Stimulated activated naive CD8-positive, alpha-beta T cell treated with anti-CD3 and anti-CD28 coated beads, Interleukin-15, amount 100 ng/mL, for 72 hours (primary cell): ENCODE measurements at places on chromosomes 1 and 21.

- DNase-seq, result no peak
Measured at GRCh38 chr1:106249365-106249764, 807.1 kb upstream of the PRMT6 start.

- DNase-seq, result no peak
Measured at GRCh38 chr1:27609210-27609555, 5.2 kb upstream of the AHDC1 start.

DNA sequence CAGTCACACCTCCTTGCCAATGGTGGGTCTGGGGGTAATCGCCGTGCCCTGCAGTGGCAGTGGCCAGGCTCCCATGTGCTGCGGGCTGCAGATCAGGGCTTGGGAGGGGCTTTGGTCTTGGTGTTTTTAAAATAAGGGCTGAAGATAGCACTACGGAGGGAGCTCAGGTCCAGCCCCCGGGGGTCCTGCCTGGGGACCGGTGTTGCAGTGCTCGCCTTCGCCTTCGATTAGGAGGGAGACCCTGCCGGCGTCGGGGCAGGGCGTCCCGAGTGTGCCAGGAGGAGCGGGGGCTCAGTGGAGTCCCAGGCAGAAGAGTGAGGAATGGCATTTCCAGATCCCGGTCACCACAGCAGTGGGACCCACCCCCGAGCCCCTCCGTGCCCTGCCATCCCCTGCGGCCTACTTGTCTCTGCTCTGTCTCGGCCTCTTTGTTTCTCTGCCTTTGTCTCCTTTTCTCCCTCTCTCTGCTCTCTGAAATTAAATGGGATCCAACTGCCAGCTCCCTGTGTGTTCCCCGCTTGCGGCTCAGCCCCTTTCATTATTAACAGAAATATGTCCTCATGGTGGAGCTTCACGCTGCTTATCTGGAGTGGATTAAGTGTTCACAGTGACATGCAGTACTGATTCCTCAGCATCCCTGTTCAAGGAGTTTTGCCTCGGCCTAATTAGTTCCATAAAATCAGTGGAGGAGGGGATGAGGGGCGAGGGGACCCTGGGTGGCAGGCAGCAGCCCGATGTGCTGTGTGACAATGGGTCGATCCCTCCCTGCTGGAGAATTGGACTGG is 44.4 kb downstream of the DMRTB1 start:
- no peak for DNase-seq

DNA sequence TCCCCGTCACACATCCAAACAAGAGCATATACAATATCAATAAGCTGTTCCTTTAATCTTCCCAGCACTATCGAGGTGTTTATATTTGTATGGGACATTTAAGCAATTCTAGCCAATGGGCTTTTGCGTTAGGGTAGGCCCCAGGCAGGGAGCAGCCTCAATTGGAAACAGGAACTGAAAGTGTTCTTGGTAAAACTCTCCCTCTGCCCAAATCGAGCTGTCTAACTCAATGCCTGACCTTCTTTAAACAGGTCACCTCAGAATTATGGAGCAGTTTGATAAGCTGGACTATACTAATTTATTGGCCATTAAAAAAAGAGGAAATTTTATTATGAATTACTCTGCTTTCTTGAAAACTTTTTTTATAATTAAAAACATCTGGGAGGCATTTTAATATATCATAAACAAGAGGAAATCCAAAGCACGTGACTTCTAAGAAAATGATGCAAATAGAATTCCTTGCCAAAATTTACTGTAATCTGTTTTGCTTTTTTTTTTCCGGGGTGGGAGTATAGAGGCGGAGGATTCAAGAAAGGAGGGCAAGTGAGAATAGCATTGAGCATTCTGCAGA is 498.1 kb downstream of the LMO4 start:
- DNase-seq, result peak; percentile 10

GRCh38 chr1:183487674-183488442 is 15.6 kb downstream of the SMG7 start:
- DNase-seq, result no peak

DNA sequence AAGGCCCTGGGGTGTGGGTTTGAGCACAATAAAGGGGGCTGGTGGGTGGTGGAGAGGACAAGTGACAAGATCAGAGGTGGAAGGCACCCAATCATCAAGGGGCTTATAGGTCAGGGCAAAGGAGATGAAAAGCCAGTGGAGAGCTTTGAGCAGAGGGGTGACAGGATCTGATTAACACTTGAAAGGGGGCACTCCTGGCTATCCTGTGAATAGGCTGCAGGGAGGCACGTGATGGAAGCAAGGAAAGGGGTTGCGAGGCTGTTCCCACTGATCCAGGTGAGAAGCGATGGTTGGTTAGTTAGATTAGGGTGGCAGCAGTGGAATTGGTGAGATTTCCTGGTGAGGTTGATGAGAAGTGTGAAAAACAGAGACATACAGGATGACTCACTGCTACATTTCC is 80.6 kb downstream of the WLS start:
- DNase-seq, result no peak

- peak; percentile 93 for DNase-seq
Measured at GRCh38 chr1:35930593-35931445, at the start of gene AGO3. Gene AGO3 (plus strand): TSS chr1:35931105. CDS start chr1:35931427, 322 bp downstream.

GRCh38 chr1:237154157-237154556 is 112.2 kb downstream of the RYR2 start:
- no peak for DNase-seq

DNA sequence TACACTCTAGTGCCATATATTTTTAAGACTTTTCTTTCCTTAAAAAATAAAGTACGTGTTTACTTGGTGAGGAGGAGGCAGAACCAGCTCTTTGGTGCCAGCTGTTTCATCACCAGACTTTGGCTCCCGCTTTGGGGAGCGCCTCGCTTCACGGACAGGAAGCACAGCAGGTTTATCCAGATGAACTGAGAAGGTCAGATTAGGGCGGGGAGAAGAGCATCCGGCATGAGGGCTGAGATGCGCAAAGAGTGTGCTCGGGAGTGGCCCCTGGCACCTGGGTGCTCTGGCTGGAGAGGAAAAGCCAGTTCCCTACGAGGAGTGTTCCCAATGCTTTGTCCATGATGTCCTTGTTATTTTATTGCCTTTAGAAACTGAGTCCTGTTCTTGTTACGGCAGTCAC is 25.2 kb downstream of the PSEN2 start:
- no peak for DNase-seq

DNA sequence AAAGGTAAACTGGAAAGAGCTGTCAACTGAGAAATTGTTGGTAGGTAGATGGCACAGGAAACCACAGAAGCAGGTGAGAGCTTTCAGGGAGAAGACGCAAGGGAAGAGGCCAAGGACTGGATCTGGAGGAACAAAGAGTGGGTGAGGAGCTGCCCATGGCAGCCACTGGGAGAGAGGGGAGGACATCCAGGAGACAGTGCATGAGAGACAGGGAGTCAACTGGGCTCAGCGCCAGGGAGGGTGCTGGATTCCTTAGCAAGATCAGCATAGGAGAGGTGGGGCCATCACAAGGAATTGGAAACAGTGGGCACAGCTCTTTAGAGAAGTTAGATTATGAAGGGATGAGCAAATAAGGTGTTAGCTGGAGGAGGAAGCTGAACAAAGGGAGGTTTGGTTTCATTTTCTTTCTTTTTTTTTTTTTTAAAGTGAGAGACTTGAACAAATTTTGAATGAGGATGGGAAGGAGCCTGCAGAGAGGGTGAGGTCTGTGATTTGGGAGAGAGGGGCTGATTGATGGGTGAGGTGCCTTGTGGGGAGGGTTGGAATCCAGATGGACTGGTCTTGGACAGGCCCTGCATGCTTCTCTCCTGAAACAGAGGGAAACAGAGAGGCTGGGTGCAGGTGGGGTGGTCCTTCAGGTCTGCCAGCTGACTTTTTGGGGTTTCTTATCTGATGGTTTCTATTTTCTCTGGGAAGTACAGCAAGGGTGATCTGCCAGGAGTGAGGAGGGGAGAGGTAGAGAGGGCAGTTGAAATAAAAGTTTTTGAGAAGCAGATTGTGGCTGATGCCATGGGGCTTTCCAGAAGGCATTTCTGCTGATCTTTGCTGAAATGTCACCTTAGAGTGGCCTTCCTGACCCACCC is 5.4 kb downstream of the CYP4B1 start:
- DNase-seq, result no peak

- DNase-seq, result no peak
Measured at GRCh38 chr1:25725482-25725881, 74.5 kb upstream of the SELENON start.

DNA sequence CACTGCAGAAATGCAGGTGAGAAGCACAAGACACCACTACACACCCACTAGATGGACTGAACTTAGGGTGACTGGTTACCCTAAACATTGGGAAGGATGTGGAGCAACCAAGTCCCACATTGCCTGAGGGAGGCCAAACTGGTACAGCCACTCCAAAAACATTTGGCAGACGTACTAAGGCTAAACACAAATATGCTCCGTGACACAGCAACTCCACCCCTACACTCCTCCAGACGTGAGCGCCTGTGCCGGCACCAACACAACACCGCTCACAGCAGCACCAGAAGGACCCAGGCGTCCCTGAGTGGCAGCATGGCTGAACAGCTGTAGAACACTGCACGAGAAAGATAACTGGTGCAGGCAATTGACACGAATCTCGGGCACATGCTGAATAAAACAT is 14.7 kb downstream of the PTTG1IP start:
- no peak for DNase-seq

GRCh38 chr21:29726044-29726443 is 213.8 kb downstream of the GRIK1 start:
- DNase-seq, result no peak

GRCh38 chr21:33734291-33734690 is 92.0 kb downstream of the ITSN1 start:
- DNase-seq, result no peak

DNA sequence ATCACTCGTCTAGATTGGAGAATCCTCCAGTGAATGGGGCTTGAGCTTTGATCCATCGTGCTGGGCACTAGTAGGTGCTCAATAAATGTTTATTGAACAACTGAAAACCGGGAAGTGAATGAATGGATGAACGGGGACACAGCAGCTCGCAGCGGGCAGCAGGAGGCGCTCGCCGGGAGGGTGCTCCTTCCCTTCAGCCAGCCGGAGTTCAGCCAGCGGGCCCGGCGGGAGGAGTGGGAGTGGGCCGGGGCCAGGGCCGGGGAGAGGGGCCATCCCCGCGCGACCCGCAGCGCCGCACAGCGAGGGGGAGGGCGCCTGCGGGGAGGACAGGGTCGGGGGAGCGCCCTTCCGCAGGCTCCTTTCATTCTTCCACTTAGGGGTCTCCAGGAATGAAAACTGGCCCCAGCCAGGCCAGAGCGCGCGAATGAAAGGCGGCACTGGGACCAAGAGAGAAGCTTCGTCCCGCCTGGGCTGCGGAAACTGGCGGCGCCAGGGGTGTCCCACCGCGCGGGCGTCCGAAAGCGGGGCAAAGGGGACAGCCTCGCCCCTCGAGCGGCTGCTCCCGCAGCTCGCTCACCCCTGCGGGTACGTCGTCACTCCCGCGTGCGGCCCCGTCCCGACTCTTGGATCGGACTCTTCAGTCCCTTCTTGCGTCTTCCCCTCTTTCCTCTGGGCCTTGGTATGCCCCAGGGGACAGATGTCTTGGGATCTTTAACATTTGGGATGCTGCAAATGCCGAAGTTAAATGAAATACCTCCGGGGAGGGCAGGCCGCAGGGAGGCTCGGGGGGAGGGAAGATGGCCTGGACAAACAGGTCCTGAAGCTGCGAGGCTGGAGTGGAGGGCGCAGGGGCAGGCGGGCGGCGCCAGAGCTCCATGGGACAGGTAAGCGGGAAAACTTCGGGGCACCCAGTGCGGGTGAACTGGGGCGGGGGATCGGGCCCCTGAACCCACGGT is 3.6 kb upstream of the INAVA start:
- no peak for DNase-seq

GRCh38 chr1:50531027-50531426 is 107.8 kb upstream of the DMRTA2 start:
- no peak for DNase-seq

DNA sequence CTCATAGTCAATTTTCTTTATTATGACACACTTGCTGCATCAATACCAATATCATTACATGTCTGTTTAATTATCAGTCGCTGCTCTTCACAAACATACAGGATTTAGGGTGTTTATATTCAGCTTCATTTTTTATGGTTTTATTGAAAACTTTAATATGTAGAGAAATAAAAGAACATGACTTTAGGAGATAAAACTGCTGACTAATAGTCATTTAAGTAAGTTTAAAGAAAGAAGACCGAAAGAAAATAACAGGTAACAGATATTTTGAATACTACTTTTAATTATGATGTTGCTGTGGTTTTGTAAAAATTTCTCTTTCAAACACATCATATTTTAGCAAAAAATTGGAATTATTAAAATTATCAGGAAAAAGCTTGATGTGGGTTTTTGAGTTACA is 685.1 kb upstream of the BRINP3 start:
- DNase-seq, result no peak

GRCh38 chr1:200962631-200963030 is 60.9 kb downstream of the KIF21B start:
- no peak for DNase-seq
